Effector CD8-positive, alpha-beta T cell (primary cell): ENCODE measurements at places on chromosomes 6 and 20.

- DNase-seq, result no peak
These were observed 490 bp downstream of the JAG1 start for GRCh38 chr20:10673176-10673841.

DNA sequence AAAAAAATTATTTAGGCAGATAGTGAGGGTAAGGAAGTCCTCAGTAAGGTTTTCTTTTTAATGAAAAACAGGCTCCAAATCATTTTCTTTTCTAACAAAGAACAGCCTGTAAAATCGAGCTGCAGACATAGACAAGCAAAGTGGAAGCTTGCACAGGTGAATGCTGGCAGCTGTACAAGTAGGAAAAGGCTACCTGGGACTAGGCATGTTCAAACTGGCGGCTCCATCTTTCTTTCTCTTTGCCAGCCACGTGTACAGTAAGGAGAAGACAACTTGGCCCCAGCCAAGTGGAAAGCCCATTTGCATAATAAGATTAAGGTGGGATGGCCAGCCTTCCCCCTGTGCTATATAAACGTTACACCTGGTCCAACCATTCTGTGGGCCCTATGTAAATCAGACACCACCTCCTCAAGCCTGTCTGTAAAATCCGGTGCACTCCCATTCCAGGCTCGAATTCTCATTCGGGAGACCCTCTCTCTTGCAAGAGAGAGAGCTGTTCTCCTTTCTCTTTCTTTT lies 27.0 kb upstream of the SLC2A12 start:
- DNase-seq, result no peak

GRCh38 chr20:52454660-52455059 lies 263.1 kb upstream of the ZFP64 start:
- no peak for DNase-seq

DNA sequence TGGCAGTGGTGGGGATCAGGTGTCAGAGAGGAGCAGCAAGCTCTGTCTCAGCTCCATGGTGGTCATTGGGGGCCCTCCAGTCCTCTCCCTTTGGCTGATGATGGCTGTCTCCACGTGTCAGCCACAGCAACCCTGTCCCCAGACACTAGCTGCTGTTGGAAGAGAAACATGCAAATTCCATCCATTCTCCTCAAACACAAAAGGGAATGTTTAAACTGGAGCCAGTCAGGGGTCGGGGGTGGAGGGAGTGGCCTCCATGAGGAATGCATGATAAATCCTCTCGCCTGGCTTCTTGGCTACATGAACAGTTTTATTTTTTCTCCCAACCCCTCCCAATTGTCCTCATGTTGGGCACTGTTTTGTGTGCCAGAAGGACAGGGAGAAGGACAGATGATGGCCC lies 86.4 kb downstream of the EDN3 start:
- DNase-seq, result no peak

DNA sequence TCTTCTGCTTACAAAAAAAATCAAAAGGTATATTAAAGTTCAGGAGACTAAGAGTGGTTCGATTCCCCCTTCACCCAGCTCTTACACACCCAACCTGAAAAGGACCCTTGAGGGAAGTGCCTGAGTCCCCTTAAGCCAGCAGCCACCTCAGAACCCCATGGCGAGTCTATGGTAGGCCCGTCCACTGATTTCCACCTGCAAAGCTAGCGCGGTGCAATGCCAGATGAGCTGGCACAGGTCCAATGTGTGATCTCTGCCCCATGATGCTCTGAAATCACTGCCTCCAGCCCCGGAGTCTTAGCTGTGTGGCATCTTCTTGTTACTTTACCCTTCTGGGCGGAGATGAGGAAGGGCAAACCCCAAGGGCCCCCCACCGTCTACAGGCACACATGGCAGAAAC lies 109.3 kb downstream of the SMOC2 start:
- DNase-seq, result no peak
